ENCODE measurements at places on chromosomes 12 and 14. TPM values are rescaled to one million over a fixed set of nuclear protein-coding genes. Genes with fewer than 3 reads are reported as not detected.

Gene PLEK2
- 2.6 TPM for total RNA-seq

Gene PRB2
- total RNA-seq = not detected

Gene BTBD7
- 10.6 TPM for total RNA-seq

Gene CLEC1B
- total RNA-seq = not detected

Gene RHOJ
- total RNA-seq = 7.6 TPM

Gene TMEM253
- total RNA-seq = not detected

Gene SALL2
- total RNA-seq = 8.5 TPM

Gene IL23A
- not detected for total RNA-seq

Gene TBK1
- 13.7 TPM for total RNA-seq

Gene INHBC
- total RNA-seq = 0.09 TPM

Gene TMEM52B
- 0.82 TPM for total RNA-seq

Gene CSRP2
- total RNA-seq = 23.3 TPM

Gene PPP4R3A
- total RNA-seq = 24.5 TPM

Gene ATN1
- total RNA-seq = 19.6 TPM

Gene KRT7
- total RNA-seq = 5.2 TPM

Data from pericardium fibroblast (primary cell).